ENCODE measurements at places on chromosomes 5 and 9.
A peak's percentile ranks its signal among the peaks of the same experiment; 100 is the strongest.

DNA sequence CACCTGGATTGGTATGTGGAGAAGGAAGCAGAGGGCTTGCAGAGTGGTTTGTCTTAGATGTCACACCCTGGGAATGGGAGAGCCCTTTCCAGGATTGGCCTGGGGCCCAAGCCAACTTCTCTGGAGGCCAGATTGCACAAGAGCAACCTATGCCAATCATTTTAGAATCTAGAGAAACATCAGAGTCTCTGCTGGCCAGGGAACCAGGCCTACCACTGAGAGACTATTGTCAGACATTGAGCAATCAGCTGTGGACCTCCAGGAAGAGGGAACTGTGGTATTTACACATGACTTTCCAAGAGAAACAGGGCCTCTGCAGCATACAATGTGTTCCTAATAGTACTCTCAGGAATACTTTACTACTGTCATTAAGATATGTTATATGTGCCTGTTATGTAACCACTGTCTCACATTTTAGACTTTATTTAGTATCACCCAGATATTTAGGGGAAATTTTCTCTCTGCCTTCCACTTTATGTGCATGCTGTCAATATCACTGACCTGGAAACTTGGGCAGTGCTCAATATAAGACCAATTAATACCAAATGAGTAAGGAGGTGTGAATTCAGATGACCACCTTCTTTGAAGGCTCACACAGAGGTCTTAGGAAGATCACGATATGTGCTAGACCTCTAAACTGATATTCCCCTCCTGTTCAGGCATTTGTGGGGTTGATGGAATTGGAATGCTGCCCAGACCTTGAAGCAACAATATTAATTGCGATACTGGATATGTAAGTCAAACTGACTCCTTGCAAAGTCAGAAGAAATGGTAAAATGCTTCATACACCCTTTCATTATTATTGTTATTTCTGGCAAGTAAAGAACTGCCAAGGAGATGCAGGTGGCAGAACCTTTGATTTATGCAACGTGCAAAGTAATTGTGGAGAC, 20.5 kb upstream of the CCL28 start:
- no peak for DNase-seq

- no peak for DNase-seq
Measured at GRCh38 chr9:130845254-130845653, 10.2 kb downstream of the ABL1 start.

DNA sequence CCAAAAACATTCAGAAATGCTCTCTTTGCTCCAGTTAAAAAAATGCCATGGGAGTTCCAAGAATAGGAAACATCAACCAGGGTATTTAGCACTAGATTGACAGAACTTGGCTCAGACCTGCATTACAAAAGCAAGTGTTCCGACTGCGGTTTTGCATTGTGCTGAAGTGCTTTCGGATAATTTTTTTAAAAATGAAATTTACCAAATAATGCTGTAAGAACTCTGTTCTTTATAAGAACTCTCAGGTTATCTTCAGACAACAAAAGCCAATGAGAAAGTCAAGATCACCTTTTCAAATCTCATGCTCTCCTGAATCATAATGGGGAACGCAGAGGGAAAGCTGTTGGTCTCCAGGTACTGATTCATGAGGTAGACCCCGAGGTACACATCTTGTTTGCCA, 483 bp upstream of the PLPP6 start:
- no peak for DNase-seq

- no peak for DNase-seq
Measured at GRCh38 chr5:17260549-17260948, 43.1 kb downstream of the BASP1 start.

DNA sequence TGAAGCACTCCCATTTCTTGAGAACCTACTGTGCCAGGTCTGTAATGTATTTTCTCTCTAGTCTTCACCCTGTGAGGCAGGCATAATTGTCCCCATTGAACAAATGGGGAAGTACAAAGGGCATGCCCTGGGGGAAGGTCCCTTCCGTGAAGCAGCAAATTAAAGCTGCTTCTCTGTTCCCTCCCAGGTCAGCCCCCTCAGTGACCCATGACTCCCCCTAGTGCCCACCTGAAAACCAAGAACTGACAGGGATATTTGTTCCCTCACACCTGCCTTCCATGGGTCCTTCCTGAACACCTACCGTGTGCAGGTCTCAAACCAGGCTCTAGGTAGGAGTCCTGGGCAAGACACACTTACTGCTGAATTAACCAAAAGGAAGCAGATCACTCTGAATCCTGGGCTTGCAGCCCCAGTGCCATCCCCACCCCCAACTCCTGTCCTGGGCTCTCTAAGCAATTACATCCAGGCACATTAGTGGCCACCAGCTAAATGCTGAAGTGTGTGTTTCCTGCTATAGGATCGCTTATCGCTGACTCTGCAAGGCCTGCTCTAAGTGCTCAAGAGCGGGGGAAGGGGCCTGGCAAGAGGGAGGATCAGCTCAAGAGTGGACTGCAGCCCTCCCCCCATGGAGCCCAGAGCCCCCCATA, 254.8 kb downstream of the CDK5RAP2 start:
- peak; percentile 48 for DNase-seq

DNA sequence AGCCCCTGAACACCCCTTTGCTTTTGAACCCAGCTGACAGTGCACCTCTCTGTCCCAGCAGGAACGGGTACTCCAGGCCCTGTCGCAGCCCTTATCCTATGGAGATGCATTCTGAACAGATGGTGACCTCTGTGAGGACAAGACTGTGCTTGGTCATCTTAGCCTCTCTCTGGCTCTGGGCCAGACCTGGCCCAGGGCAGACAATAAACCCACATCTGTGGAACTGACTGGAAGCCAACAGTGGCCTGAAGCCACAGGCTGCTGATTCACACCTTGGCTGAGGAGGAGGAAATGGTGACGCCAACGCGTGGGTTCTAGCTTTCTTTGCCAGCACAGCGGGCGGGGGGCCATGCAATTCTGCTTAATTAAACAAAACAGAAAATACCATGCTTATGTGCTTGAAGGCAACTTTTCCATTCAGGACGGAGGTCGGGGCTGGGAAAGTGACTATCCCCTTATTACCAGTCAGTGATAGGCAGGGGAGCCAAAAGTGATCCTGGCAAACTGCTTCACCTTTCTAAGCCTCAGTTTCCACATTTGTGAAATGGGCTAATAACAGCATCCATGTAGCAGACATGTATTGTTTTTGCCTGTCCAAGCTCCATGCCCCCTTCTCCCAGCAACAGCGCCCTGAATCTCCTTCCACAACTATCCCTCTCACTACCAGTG, 10.8 kb downstream of the SH3PXD2B start:
- no peak for DNase-seq

DNA sequence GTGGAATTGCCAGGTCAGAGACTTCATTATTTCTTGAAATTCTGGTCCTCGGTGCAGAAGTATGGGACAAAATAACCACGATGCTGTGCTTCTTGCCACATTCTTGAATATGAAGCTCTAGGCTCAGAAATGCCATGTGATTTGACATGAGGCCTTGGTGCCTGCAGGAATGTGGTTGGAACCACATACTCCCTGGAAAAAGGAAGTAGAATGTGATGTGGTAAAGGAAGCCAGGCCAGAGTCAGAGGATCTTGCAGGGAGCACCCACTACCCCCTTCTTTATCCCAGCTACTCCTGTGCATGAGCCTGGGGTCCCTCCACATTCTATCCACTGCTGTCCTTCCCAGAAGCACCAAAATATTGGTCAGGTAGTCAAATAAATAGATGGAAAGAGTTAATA, 80.9 kb downstream of the FOXD1 start:
- DNase-seq = no peak

DNA sequence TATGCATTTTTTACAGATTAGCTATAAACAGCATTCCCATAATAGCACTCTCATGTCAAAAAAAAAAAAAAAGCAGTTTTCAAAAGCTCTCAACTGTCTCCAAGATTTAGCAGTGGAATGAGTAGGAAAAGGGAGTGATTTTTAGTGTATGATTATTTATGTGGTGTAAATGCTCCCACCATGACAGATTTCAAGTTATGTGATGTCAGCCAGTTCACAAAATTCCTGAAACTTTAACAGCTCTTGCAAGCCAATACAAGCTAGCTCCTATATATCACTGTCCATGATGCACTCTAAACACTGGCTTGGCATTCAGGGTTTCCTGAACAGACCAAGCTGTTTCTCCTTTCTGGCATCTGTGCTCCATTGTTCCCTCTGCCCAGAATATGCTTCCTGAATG, 7.9 kb upstream of the ANKDD1B start:
- no peak for DNase-seq

DNA sequence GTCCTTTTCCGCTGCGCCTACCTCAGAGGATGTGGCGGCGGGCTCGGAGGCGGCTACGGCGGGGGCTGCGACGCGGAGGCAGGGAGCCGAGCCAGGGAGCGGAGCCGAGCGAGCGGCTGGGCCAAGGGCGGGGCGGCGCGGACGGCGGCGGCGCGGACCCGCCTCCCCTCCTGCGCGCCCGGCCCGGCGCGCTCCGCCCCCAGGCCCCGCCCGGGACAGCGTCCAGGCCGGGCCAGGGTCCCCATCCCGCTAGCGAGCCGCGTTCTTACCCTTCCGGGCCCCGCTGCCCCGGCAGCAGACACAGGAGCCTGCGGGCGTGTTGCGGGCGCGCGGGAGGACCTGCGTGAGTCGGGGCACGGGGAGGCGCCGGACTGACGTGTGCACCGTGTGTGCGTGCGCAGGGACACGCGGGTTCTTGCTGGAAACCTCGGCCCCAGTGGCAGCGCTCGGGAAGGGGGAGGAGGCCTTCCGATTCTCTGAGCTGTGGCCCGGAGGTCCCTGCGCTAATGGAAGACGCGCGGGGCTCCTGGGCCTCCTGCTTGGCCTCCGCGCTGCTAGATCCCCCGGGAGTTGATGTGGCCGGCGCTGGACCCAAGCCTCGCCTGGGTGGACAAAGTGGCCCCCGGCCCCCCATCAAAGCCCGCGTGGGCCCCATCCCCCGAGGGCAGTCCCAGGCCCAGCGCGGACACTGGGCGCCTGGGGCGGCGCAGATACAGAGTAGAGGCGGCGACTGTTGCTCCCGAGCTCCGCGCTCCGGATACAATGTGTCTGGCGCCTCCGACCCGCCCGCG, at the start of gene VDAC1:
TSS of gene VDAC1 (minus strand) at position 350 of the 791 bp plus-strand sequence. CDS start 11,963 bp downstream, outside the sequence.
- DNase-seq = peak; percentile 42

DNA sequence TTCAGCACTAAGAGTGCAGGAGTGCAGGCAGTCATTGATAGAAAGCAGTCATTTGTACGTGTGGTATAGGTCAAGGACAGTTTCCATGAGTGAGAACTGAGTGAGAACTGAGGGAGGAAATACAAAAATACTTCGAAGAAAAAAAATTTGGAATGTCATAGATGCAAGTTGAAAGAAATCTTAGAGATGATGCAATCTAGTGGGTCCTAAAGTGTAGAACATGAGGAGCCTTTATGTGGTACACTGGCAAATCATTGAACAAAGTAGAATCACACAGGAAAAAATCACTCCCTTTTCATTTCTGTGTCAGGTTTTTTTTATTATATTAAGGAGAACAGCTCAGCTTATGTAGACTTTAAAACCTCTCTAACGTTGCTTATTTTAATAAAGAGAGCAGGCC, 26.4 kb upstream of the SLC1A1 start:
- no peak for DNase-seq

DNA sequence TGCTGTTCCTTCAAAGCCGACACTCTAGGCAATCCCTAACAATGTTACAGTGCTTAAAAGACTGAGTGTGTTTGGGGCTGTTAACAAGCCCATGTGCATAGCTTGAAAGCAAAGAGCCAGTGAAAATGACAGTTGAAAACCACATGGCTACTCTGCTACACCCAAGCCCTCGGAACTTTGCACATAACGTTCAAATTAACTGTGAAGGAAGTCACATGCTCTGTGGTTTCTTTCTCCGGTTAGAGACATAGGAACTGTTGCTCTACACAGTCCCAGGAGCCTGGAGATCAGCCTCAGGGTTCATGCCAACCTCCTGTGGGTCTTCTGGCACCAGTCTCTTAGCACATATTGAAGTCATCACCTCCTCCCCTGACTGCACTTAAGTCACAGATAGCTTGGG, 51.1 kb downstream of the C9orf152 start:
- no peak for DNase-seq

GRCh38 chr5:112697322-112697721, 40.4 kb upstream of the APC start:
- no peak for DNase-seq

DNA sequence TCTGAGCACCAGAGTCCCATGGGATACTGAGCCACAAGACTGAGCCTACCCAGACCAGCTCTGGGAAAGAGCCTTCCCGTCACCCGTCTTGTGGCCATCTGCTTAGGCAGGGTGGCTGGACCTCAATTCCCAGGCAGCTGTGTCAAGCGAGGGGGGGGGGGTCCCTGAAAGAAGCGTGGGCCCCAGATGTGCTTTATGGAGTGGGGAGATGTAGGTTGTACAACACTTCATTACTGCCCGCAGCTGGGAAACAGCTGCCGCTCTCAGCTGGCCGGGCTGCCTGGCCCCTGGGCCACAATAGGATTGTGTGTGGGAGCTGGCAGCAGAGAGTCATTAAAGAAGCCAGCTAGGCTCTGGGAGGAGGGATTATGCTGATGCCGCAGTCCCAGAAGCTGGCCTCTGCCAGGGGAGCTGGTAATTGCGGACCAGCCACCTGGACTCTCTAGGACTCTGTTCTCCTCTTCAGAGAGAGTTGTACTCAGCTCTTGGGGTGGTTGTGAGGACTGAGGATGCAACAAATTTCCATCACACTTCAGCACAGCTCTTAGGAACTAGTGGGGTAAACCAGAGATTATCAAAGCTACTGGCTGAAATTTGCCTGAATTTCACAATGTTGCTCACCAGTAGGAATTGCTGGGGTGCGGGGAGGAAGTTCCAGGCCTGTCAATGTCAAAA, 145.4 kb downstream of the GADD45G start:
- DNase-seq = no peak

DNA sequence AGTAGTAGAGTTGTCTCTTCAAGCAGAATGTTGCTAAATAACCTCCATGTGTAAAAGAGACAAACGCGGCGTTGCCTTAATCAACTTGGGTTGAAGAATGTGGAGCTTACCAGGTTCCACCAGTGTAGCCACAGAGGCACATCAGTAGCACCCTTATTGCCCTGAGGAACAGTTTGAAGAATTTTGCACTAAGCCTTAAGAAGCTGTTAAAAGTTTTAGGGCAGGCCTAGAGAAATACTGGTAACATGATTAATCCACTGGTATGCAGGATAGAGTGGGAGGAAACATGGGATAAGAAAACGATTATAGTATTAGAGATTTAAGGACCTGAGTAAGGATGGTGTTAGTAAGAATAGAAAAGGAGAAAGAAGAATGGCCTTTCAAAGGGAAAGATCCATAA, 100.6 kb downstream of the ZCCHC7 start:
- DNase-seq = no peak

DNA sequence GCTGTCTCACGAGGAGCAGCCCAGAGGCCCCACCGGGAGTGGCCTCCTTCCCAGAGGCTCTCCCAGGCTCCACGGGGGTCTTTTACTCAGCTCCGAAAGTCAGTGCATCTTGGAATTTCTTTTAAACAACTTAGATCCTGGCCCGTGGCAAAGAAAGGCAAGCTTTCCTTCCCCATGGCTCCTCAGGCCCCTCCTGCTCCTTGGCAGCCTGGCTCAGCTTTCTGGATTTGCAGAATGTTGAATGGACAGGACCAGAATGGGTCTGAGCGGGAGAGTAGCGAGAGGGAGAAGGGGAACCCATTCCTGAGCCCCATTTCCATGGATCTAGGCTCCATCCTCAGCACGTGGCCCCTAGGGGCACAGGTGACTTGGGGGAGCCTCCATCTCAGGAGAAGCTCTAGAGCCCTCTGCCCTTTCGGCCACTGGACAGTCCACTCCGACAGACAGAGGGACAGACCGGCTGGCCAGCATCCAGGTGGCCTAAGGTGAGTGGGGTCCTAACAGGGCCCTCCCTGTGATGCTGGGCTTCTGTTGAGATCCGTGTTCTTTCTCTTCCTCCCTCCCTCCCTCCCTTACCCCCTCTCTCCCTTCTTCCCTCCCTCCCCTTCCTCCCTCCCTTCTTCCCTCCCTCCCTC, 173.9 kb upstream of the PPP1R26 start:
- no peak for DNase-seq

- DNase-seq = no peak
Measured at GRCh38 chr5:147450606-147451005, 59.3 kb downstream of the DPYSL3 start.
